ENCODE measurements at places on chromosomes 6 and 20.

GRCh38 chr6:124873066-124873410 lies 89.2 kb upstream of the RNF217 start:
- no peak for DNase-seq

DNA sequence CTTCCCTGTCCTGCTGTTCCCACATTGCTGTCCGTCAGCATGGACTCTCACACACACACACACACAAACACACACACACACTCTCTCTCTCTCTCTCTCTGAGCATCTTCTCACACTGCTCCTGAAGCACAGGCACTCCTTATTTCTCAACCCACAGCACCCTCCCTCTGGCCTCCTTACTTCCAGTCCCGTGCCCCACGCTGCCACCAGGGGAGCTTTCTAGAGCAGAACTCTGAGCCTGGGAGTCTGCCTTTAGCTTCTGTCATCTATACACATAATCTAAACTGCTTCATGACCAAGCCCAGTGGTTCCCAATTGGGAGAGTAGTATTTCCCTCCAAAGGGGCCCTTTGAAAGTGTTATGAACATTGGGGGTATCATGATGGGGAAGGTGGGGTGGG lies 29.1 kb downstream of the HECA start:
- DNase-seq = no peak

DNA sequence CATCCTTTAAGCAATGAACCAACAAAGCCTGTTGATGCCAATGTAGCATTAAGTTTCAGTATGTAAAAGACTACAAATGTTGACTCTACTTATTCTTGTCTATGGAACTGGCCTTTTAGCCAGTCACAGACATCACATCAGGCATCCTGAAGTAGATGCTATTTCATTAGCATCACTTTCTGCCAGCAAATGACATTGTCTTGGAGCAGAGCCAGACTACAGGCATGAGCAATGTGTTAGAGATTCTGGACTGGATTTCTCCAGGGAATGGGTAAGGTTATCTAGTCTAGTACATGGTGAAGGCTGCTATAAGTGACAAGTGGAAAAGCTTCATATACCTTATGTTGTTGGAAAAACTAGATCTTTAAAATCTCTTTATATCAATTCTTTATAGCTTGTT lies 142.9 kb downstream of the ADGRB3 start:
- DNase-seq = no peak

GRCh38 chr20:19706463-19706862 lies 51.6 kb upstream of the RIN2 start:
- DNase-seq = no peak

GRCh38 chr6:84805145-84805544 lies 40.7 kb upstream of the TBX18 start:
- DNase-seq = no peak

DNA sequence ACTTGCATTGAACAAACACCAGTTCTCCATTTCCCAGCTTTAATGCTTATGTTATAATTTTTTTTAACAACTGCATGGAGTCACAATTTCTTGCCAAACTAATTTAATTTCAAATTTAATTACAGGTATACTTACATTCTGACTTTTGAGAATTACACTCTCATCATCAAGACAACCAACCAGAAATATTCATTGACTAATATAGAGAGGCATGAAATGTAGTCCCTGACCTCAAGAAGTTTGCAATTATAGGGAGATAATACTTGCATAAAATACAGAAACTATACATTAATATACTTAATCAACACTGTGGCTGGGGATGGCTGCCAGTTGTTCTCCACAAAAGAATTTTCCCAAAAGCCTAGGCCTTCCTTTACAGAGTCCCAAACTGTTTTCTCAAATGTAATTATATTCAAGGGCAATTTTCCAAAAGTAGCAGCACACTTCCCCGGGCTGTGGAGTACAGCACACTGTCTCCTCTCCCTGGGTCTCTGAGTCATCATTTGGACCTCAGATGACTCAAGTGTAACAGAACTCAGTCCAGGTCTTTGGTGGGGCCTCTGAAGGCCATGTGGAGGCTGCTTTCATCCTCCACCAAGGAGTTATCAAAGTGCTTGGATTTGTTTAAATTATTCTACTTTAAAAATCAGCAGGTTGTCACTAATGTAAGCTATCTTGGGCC lies 114.1 kb downstream of the KIF16B start:
- DNase-seq = no peak

- no peak for DNase-seq
Measured at GRCh38 chr6:167977717-167978467, 19.6 kb upstream of the KIF25 start.

GRCh38 chr6:6277413-6277812 lies 43.0 kb downstream of the F13A1 start:
- DNase-seq = no peak
